NCI-H774 (cell line): ENCODE measurements at places on chromosomes 2 and 18.

DNA sequence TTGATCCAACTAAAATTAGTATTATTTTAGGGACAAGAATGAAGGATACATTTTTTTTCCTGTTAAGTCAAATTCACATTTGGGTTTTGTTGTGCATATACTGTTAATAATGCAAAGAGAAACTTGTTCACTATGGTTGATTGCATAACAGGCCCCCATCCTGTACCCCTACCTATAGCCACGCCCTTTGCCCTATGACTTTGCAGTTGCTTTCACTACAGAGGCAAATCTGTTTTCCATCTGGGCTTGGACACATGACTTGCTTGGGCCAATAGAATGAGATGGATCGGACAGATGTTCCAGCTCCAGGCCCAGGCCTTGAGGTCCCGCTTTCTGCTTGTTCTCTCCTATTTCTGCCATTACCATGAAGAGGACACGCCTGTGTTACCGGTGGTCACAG is 278.5 kb upstream of the HNRNPA3 start:
- DNase-seq: no peak

DNA sequence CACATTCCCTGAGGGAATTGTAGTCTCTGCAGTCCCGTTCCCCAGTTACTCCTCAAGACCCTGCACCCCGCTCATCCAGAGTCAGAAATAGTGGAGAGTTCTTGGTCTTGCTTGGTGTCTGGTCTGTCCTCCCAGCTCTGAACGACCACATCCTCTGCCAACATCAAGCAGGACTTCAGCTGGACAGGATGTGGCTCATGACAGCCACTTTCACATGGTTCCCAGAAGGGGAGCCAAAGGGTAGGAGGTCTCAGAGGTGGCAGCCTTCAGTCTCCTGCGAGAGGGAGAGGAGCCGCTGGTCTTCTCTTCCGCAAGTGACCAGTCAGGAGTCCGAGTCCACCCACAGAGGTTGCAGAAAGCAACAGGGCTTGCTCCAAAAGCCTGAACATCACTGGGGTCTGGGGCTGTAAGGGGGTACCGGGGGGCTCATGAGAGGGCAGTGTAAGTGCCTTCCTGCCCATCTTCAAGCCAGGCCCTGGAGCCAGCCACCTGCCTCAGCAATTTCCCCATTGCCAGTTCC is 29.8 kb downstream of the B3GNT7 start:
- no peak for DNase-seq

DNA sequence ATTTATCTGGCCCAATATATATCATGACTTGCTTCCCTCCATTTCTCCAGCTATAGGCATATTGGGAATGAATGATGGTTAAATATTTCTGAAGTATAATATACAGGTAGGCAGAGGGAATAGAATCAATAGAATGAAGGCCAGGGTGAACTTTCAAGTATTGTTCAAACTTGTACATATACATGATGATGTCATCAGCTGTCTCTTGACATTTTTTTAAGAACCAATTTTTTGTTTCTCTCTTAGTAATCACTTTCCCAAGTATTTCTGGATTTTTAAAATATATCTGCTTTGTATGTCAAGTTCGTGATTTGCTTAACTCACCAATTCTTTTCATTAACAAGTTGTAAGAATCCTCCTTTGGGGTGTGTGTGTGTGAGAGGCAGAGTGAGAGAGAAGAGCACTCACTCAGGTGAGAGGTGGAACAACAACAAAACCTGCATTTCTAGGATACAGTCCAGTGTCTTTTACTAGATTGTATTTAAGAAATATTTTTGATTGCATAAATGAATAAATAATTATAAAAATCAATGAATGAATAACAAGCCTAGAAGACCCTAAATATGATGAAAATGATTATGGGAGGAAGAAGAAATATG is 1239.1 kb downstream of the LRP1B start:
- DNase-seq: no peak

GRCh38 chr2:48059975-48060374 is 153.7 kb upstream of the FBXO11 start:
- no peak for DNase-seq

DNA sequence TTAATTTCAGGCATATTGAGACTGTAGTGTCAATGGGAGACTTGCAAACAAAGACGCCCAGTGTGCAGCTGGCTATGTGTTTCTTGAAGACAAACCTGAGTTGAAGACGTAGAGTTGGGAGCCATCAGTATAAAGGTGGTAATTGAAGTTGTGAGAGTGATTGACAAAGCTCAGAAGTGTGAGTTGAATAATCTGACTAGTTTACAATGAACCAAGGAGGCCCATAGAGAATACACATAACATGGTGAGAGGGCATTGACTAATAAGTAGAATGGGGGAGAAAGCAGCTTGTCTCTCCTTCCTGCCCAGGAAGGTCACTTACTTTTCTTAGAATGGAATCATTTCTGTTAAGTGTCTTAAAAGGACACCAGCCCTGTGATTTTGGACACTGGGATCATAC is 14.1 kb downstream of the SP110 start:
- DNase-seq: no peak

DNA sequence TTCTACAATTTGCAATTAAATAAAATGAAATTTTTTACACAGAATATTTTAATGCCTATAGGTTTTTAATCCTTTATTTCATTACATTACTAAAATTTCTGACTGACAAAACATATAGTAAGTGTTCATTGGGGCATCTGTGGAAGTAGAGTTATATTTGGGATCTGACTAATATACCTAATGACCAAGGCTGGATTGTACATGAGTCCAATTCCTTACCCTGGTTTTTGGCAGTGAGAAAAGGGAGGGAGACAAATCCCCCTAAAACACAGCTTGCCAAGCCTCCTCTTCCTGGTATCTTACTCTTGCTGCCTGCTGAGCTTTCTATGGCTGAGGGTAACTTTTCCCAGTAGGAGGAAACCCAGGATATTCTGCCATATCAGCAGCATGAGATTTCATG is 149.4 kb upstream of the CDH20 start:
- no peak for DNase-seq

GRCh38 chr2:53422979-53423378 is 344.6 kb upstream of the CHAC2 start:
- DNase-seq: no peak

DNA sequence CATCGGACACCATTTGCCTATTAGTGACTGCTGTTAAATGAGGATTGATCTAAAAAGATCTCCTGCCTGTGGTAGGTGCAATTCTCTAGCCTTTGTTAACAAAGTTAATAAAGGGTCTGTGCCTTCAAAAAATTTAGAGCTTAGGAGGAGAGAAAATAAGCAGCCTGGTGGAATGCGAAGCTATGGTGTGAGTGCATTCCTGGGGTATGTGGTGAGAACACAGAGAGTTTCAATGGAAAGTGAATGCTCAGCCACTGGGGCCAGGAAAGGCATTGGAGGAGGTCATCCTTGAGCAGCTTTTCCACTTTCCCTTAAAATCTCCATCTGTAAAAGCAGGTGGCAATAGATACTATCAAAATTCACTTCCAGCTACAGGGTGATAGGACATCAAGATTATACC is 331.2 kb upstream of the LRATD1 start:
- no peak for DNase-seq

DNA sequence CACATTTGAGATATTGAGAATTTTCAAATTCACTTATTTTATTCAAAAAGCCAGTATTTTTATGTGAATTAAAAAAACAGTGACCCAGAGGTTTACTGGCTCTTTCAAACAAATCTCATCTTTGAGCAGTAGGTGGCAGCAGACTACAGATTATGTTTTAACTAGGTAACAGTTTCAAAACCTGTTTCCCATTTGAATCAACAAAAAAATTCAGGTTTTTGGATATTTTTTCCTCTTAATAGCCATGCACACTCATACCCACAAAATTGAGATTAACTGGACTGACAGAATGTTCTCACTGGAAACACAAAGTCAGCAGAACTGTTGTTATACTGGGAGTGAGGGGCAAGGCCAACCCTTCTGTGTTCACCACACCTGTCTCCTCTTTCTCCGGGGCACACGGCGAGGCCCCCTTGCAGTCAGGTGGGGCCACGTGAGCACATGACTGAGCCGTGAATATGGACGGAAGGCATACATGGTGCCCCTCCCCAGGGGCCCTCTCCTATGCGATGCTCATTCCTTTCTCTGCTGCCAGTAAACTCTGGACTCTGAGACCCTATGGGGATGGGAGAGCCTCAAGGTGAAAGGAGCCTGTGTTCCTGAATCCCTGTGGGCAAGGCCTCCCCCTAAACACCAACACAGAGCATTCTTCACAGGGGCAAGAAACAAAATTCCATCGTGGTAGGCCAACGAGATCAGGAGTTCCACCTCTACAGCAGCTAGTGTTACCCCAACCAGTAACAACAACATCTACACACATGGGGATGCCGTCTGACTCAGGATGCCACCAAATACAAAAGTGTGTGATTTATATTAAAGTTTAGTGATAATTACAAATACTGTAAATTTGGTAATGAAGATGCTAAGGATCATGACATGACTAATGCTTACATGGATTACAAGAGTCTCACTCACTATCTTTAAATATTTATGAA is 80.4 kb downstream of the LPIN2 start:
- peak; percentile 38 for DNase-seq

GRCh38 chr2:240178564-240178963 is 38.1 kb upstream of the OTOS start:
- DNase-seq: no peak

- DNase-seq: no peak
Observed at GRCh38 chr2:71939588-71940535, 207.8 kb downstream of the CYP26B1 start.

DNA sequence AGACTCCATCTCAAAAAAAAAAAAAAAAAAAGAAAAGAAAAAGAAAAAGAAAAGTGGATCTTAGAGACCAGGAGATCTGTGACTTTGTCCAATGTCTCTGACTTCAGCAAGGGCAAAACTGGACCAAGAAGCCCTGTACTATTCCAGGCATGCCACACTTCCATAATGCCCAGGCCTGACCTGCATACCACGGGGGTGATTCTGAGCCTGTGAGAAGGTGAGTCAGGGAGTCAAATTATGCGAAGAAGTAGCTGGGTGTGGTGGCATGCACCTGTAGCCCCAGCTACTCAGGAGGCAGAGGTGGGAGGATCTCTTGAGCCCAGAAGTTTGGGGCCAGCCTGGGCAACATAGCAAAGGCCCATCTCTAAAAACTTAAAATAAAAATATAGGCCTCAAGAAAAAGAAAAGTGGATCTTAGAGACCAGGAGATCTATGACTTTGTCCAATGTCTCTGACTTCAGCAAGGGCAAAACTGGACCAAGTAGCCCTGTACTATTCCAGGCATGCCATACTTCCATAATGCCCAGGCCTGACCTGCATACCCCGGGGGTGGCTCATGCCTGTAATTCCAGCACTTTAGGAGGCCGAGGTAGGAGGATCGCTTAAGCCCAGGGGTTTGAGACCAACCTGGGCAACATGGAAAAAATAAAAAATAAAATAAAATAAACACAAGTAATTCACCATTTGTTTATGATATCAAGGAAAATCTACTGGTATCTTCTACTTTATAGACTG is 12.2 kb upstream of the PUM2 start:
- no peak for DNase-seq
